Mesothelial cell of epicardium (in vitro differentiated cells): ENCODE measurements at places on chromosomes 7 and 10. TPM values are rescaled to one million over a fixed set of nuclear protein-coding genes. Genes with fewer than 3 reads are reported as not detected.

LAMB4 gene
- 16.8 to 21.0 TPM (median 18.3 TPM) in 3 replicates for total RNA-seq

ANKRD30A gene
- total RNA-seq, result not detected in 3 replicates

GRM8 gene
- 0.52 to 1.1 TPM (median 1.0 TPM) in 3 replicates for total RNA-seq

SUGCT gene
- total RNA-seq, result 8.4 to 9.8 TPM (median 8.9 TPM) in 3 replicates

TFEC gene
- 0.11 to 0.49 TPM (median 0.44 TPM) in 3 replicates for total RNA-seq

PTPN20 gene
- not detected in 3 replicates for total RNA-seq

NPC1L1 gene
- total RNA-seq, result 0.07 to 0.20 TPM in 2 of 3 replicates, not detected in the other

CCL24 gene
- not detected in 3 replicates for total RNA-seq

PDCD4 gene
- total RNA-seq, result 142 to 157 TPM (median 145 TPM) in 3 replicates

RELN gene
- total RNA-seq, result 7.3 to 9.7 TPM (median 8.6 TPM) in 3 replicates

LLCFC1 gene
- total RNA-seq, result not detected in 3 replicates

SDK1 gene
- total RNA-seq, result 12.8 to 17.2 TPM (median 15.1 TPM) in 3 replicates

TMEM213 gene
- total RNA-seq, result not detected in 3 replicates

ARPC1A gene
- total RNA-seq, result 97.1 to 102 TPM (median 99.3 TPM) in 3 replicates

SVOPL gene
- 1.1 TPM in 3 replicates for total RNA-seq

DPYSL4 gene
- 13.1 to 18.6 TPM (median 14.4 TPM) in 3 replicates for total RNA-seq

LRRD1 gene
- total RNA-seq, result 0.42 to 0.51 TPM (median 0.50 TPM) in 3 replicates

OR2A7 gene
- 10.8 to 11.3 TPM (median 11.1 TPM) in 3 replicates for total RNA-seq

VPS26A gene
- total RNA-seq, result 40.1 to 44.6 TPM (median 43.5 TPM) in 3 replicates

AOAH gene
- 0.40 to 0.89 TPM (median 0.45 TPM) in 3 replicates for total RNA-seq

DNA sequence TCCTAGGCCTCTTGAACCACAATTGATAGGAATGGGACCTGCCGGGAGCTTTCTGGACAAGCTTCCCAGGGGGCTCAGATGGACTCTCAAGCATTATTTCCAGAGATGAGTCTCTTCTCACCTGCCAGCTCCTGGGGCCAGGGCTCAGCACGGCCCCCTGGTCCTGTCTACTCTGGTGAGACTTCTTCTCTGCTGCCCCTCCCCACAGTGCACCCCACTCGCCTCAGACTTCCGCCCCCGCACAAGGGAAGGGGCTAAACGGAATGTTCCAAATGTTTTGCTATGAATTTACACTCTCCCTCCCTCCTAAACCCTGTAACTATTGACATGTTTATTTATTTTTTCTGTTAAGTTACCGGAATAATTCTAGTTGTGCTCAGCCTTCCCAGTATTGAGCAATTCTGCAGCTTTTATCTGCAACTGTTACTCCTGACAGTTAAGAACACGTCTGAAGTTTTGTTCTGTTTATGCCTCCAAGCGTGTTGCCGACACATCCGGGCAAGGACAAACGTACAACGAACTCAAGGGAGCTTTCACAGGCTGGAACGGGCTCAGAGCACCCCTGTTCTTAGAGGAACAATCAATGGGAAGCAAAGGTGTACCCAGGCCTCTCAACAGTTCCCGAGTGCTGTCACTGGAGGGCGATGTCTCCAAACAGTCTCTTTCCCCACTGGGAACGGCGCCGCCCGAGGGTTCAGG lies 55.2 kb downstream of the FHIP2A start:
- DNase-seq, result peak; percentile 78

DNA sequence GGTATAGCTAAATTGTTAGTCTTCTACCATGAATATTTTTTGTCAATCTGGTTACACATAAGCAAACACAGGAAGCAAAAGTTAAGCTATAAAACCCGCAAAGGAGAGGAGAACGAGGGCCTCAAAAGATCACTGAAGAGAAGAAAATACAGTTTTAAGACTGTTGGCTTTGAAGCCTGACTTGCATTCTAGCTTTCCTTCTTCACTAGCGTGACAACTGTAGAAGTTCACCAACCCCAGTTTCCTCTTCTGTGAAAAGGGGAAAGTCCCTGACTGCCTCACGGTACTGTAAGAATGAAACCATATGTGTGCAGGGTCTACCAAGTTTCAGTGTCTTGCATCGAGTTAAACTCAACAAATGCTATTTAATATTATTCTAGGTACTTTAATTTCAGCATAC lies 7.5 kb upstream of the LRRN3 start:
- DNase-seq, result no peak

GRCh38 chr10:117339578-117339977 lies 35.7 kb downstream of the PDZD8 start:
- DNase-seq, result no peak

- no peak for DNase-seq
These were observed 13.9 kb downstream of the VCL start for GRCh38 chr10:74011770-74012169.

GRCh38 chr7:112806156-112806555 lies 16.0 kb upstream of the TMEM168 start:
- DNase-seq, result no peak

- no peak for DNase-seq
These were observed 6.6 kb upstream of the FEZF1 start for GRCh38 chr7:122311050-122311700.

DNA sequence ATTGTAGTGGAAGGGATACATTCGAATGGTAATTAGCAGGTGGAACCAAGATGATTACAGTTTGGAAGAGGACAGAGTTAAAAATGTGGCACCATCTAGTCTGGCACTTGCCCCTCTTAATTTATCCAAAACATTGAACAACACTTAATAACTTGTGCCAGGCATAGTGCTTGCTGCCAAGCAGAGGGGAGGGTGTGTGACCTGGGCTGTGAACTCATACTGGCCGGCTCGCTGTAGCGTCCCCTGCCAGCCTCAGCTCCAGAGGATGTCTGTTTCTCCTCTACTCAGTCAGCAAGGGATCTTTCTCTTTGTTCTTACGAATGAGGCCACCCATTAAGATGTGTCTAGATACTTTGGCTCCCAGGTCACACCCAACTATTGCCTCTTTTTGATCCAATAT lies 179.4 kb upstream of the INHBA start:
- no peak for DNase-seq

GRCh38 chr7:50149369-50149768 lies 56.3 kb upstream of the ZPBP start:
- DNase-seq, result no peak

DNA sequence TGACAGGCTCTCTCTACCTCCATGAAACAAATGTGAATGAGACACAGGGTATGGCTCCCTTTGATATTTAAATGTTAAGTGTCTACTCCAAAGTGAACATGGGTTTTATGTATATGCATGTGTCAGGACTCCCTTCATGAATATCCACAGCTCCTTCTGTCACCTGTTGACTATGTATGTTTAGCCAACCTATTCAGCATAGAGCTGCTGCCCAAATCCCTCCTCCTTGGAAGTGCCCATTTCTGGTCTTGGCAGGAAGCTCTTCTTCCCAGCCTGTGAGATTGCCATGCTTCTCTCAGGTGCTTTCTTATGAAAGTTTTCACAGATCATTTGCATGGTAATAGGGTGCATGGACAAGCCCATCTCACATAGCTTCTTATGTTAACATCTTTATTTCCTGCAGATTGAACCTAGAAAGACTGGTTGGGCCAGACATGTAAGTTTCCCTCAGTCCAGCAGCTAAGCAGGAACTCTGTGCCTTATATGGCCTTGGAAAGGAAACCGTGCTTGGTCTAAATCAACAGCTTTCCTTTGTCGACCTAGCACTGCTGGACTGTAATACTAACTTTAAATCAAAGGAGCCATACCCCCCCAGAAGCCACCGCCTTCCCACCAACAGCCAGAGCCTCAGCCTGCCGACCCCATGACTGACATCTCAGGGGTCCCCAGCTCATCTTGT lies 288.9 kb downstream of the ADARB2 start:
- DNase-seq, result no peak

GRCh38 chr10:91800182-91800581 lies 2.0 kb downstream of the TNKS2 start:
- no peak for DNase-seq

DNA sequence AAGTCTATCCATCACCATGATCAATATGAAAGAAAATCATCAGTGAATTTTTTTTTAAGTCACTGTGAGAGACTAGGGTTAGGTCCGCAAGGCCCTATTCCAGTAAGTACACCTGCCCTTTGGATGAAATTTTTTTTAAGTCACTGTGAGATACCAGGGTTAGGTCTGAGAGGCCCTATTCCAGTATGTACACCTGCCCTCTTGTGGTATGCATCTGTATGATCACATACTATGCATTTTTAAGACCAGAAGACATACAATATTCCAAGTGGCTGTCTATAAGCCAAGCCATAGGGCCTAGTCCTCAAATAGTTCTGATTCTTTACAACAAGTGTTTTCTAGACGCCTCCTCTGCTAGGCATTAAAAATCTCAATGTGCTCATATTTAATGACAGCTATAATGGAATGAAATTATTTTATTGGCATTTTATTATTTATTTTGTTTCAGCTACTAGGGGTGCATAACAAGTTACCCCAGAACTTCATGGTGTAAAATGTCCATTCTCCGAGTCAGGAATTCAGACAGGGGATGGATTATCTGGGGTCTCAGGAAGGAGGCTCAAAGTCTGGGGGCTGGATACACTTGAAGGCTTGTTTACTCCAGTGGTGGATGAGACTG lies 53.1 kb downstream of the TEX36 start:
- no peak for DNase-seq

GRCh38 chr7:45874408-45875131 lies 1.7 kb upstream of the CCDC201 start:
- no peak for DNase-seq

DNA sequence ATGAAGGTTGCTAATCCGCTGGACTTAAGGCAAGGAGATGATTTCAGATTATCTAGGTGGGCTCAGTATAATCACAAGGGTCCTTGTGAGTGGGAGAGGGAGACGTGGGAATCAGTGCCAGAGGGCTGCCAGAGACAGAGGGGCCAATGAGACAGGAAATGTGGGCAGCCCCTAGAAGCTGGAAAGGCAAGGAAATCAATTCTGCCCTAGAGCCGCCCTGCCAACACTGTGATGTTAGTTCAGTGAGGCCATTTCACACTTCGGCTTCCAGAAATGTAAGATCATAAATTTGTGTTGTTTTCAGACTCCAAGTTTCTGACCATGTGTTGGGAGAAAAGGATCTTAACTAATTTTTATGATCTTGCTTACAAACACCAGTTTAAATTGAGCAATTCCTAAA lies 3.6 kb upstream of the GPNMB start:
- DNase-seq, result no peak

DNA sequence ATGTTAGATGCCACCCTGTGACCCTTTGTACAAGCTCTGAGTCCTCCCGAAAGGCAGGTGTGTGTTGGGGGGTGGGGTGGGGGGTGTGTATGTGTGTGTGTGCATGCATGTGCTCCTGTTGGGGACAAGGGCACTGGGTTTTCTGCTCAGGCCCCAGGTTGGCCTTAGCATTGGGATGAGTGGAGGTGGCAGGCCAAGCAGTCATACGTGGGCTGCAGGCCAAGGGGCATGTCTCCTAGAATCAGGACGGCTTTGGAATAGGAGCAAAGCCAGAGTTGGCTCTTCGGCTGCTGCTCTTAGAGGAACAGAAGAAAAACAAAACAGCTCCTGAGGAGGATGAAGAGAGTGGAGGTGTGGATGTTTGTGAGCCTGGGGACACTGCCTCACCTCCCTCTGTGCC lies 26.0 kb downstream of the HSPA12A start:
- DNase-seq, result no peak

GRCh38 chr7:83835424-83835823 lies 186.5 kb upstream of the SEMA3E start:
- no peak for DNase-seq

DNA sequence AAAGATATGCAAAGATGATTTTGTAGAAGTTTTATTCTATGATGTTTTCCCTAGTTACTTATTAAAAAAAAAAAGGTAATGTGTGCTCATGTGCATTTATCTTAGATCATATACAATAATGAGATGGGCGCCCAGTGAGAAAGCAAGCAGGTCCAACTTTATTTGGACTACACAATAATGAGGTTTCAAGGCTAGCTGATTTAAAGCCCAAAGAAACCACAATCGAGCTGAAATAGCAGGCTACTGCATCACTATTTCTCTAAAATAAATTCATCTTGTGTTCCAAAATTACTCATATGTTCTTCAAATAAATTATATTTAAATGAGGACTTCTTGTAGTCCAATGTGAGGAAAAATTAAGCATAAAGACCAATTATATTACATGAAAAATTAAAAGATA lies 110.1 kb downstream of the JMJD1C start:
- DNase-seq, result no peak

- DNase-seq, result no peak
These were observed 143.2 kb downstream of the USP6NL start for GRCh38 chr10:11468126-11468742.

- no peak for DNase-seq
These were observed 966.8 kb downstream of the LRMDA start for GRCh38 chr10:76398043-76398710.

GRCh38 chr7:79334841-79335240 lies 118.6 kb downstream of the MAGI2 start:
- DNase-seq, result no peak

DNA sequence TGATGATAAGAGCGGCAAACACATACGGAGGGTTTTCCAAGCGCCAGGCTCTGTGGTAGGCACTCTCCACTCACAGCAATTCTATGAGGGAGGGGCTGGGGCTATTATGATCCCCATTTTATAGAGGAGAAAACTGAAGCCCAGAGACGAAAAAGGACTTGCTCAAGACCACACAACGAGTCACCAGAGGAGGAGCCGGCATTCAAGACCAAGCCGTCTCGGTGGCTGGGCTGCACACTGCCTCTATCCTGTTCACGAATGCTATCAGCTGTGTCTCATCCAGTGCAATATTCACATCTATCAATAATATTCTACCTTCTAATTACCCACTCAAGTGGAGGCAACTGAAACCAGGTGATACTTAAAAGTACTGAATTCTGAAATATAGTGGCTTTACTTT lies 67.8 kb upstream of the NMT2 start:
- DNase-seq, result no peak

GRCh38 chr10:67043041-67043440 lies 117.2 kb downstream of the LRRTM3 start:
- DNase-seq, result no peak

DNA sequence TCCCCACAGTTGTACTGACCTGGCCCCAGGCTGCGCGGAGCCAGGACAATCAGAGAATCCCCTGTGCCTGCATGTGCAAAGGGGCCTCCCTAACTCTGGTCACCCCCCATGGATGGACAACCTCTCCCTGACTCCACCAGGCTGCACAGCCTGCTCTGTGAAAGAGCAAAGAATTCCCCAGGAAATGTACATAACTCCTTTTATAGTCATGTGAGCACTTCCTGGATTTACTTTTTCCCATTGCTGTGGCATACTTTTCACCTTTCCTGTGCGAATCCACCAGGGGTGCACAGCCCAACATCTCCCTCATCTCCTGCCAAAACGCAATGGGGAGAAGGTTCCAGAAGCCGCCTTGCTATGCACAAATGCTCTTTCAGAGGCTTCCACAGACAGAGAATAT lies 27.9 kb downstream of the FGFR2 start:
- no peak for DNase-seq

DNA sequence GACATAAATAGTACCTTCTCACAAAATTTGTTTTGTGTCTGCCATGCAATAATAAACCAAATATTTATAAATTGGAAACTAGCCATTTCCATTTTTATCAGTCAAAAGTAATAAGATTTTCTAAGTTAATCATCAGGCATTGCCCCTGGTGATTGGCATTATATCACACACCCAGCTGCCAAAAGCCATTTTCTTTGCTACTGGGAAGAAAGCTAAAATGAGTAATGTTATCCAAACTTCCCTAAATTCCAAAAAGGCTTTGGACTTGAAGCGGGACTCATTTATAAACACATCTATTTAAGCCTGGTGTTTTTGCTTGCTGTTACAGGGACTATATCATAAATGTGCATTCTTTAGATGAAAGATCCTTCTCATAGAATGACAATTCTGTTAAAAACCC lies 86.0 kb downstream of the AKR1D1 start:
- no peak for DNase-seq
